Ascending aorta (tissue), 2 donors: ENCODE measurements at places on chromosomes 1 and 21.

- DNase-seq: no peak
Observed at GRCh38 chr1:153404768-153405167, 11.6 kb upstream of the S100A7A start.

GRCh38 chr21:35619184-35619583 lies 441.1 kb downstream of the SETD4 start:
- no peak for DNase-seq

DNA sequence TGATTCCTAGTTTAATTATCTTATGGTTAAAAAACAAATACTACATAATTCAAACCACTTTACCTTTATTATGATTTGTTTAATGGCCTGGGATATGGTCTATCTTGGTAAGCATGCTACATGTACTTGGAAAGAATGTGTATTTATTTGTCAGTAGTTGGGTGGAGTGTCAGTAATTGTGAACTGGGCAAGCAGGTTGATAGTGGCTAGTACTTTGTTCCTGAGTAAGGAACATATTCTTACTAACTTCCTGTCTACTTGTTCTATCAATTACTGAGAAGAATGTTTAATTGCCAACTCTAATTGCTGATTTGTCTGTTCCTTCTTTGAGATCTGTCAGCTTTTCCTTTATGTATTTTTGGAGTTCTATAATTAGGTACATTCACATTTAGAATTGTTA lies 49.2 kb upstream of the ABCG1 start:
- DNase-seq: no peak

DNA sequence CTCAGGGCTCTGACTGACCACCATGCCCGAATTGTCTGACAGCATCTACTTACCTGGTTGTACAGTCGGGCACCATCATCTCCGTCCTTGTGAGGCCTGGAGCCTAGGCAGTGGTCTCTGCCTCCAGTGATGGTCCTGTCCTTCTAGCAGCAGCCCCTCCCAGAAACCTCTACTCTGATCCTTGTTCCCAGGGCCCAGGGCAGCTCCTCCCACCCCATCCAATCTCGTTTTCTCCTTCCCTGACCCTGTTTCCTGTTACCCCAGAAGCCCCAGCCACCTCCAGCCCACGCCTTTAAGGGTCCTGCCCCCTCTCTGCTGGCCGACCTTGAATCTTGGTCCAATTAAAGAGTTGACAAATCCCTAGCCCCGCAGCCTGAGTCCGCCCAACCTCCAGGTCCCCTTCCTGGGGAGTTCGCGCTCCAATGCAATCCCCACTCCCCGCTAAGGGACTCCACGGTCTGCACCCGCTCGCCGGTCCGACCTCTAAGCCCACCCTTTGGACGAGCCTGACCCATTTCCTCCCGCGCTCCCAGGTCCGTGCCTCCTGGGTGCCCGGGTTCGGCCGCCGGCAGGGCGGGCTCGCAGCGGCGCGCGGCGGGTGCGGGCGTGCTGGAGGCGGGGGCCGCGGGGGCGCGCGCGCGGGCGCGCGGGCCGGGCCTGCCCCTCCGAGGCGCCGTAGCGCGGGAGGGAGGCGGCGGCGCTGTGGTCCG lies at the start of gene B4GALT2:
B4GALT2 (plus strand) TSS at position 660 of the 710 bp plus-strand sequence. CDS start 1,951 bp downstream, outside the sequence.
- DNase-seq: no peak

GRCh38 chr1:209618756-209619420 lies 33.3 kb downstream of the LAMB3 start:
- DNase-seq: no peak

DNA sequence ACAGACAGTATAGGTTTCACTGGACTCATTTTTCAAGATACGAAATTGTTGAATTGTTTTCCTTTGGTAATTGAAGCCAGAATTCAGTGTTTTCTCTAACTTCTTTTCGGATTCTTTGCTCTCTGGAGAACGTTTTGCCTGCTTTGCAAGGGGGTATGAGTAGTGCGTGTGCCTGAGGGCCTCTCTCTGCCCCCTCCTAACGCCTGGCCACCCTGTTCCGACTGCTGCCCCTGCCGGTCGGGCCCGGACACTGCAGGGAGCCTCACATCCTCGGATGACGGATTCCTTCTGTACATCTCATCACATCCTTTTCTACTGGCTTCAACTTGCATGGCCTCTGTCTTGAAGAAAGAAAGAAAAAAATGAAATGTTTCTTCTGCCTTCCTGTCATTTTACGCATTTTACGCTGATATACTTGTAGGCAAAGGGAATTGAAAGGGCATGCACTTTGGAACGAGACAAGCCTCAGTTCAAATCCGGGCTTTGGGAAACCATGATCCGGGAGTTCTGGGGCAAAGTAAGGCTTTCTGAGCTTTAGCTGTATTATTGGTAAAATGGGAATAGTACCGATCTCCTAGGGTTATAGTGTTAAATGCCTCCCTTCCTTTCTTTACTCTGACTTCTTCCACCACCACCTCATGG lies 65.1 kb downstream of the DISC1 start:
- no peak for DNase-seq

- no peak for DNase-seq
Observed at GRCh38 chr1:81115422-81115821, 685.3 kb upstream of the ADGRL2 start.

DNA sequence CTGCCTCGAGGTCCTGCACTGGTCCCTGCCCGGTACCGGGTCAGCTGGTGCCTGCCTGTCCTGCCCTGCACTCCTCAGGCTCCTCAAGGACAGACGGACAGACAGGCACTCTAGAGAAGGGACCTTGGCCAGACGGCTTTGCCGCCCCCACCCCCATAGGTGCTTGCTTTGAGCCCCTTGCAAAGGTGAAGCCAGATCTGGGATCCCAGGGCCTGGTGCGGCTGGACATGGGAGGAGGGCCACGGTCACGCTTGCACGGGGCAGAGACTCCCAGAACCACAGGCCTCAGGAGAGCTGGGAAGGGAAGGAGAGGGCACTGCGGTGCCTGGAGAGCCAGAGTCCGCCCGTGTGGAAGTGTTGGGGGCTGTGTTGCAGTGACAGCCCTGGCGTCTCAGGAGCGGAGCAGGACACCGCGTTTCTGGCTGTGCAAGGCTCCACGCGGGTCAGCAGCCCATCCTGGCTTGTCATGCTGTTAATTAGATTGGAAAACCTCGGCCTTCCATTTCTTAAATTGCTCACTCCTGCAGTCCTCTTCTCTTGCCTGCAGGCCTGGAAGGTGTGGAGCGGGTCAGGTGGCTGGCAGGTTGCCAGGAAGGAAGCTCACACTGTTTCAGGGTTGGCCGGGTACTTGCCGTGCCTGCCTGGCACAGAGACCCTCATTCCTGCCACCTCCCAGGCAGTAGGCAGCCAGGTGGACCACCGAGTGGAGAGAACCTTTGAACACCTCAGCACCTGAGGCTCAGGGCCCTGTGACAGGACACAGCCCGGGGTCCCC lies 16.3 kb downstream of the COL18A1 start:
- DNase-seq: no peak

GRCh38 chr1:158286487-158286886 lies 3.2 kb upstream of the CD1C start:
- DNase-seq: no peak

GRCh38 chr1:207421078-207421477 lies 33.0 kb upstream of the CR2 start:
- DNase-seq: no peak

- DNase-seq: no peak
Observed at GRCh38 chr1:41509270-41509671, 24.8 kb upstream of the EDN2 start.

DNA sequence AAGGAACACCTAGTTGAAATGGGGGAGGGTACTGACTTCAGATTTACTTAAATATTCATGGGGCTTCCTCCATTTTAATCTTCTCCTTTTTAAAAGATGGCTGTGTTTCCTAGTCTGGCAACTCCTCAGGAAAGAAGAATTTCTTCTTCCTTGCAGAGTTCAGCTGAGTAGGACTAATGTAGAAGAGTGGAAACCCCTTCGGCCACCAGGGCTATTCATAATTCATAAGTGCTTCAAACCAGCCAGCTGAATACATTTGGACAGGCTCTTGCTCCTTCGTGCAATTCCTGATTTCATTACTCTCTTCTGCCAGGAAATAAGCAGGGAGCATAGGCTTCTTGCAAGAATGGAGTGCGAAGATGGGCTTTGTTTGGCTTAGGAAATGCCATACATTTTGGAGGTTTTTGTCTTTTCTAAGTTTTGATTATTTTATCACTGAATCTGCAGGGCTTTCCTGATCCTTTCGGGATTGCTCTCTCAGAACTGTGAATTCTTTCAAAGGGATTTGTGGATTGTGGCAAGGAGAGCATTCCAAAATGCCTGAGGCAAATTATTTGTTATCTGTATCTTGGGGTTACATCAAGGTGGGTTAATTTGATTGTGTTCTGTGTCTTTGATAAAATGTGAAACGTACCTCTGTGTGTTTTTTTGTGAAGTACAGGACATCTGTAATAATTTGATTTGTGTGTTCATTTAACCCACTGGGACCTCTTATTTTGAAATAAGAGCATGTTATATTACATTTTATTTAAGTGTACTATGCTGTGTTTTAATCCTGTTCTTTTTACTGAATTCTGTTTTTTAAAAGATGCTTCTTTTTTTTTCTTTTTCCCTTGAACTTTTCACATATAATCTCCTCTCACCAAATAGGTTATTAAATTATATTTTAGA lies 179.4 kb upstream of the SGIP1 start:
- no peak for DNase-seq
